WTC11 (cell line): ENCODE measurements at places on chromosomes 1 and 21. TPM values are rescaled to one million over a fixed set of nuclear protein-coding genes. Genes with fewer than 3 reads are reported as not detected.

The CD101 gene
- total RNA-seq = 1.3 to 1.6 TPM (median 1.4 TPM) in 3 replicates

The COL11A1 gene
- 13.1 to 15.4 TPM (median 13.3 TPM) in 3 replicates for total RNA-seq

The OBSCN gene
- total RNA-seq = 38.8 to 47.7 TPM (median 47.5 TPM) in 3 replicates

DNA sequence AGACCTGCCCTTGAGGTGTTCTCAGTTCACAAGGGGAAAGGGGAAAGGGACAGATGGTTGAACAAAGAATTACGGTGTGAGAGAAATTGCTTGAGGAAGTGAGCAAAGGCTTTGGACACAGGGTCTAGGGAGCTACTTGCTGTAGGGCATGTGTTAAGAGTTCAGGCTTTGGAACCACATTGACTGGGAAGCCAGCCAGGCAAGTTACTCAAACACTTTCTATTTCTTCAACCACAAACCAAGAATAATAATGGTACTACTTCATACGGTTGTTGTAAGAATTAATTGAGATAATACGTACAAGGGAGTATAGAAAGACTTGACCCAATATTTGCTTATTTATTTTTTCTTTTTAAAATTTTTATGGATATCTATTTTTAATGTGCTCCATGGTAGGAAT lies 26.6 kb downstream of the AK4 start:
- DNase-seq = no peak

DNA sequence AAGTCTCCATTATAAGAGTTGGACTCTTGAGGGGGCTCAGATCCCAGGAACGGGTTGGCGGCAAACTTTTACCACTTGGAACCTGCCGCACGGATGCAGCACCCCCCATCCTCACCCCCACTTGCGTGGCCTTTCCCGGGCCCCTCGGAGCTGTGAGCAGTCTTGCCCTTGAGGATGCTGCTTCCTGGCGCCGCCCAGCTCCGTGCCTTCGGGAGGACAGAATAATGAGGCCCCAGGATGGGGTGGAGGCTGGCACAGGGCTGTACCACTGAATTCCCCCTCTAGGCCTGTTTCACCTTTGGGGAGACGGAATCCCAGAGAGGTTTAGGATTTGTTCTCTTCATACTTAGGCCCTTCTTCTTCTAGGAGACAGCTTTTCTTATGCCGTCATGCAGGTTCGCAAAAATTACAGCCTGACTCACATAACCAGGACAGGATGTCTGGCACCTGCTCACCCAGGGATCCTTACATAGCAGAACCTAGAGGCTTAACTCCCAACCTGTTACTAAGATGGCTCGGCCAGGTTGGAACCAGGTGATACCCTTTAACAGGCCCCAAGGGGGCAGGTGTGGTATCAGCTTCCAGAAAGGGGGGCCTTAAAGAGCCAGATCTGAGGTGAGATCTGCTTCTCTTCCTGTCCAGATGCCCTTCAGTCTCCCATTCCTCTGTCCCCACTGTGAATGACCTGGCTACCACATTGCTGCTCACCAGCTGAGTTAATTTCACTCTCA lies 1.5 kb downstream of the TRNP1 start:
- DNase-seq = no peak

DNA sequence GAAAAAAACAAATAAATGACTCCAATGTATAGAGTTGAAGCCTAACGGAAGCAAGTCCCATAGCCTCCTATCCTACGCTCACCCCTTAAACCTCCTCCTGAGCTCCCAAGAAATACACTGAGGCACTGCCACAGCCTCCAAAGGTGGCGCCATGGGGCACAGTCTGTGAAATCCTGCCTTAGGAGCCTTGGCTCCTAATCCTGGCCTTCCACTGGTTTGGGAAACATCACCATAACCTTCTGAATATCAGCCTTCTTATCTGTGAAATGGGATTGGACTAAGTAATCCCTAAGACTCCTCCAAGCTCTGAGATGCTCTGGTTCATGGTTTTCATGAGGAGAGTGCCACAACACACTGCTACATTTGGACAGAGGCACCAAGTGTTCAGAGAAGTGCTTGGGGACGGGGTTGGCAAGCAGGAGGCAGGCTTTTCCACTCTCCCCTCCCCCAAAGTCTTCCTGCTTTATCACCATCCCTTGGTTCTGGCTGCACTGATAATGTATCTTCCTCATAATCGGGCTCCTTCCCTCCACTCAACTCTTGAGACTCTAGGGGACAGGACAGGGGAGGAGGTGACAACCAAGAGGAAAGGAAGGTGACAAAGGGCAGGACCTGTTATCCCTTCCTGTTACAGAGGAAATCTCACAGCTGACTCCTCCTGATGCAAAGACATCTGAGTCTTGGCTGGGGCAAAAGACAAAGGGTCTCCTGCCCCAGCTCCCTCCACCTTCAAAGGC lies 2.7 kb downstream of the SLAMF7 start:
- peak; percentile 26 for DNase-seq

GRCh38 chr1:19773485-19773884 lies 26.2 kb downstream of the TMCO4 start:
- DNase-seq = no peak

GRCh38 chr1:231750296-231750695 lies 123.7 kb downstream of the DISC1 start:
- no peak for DNase-seq

DNA sequence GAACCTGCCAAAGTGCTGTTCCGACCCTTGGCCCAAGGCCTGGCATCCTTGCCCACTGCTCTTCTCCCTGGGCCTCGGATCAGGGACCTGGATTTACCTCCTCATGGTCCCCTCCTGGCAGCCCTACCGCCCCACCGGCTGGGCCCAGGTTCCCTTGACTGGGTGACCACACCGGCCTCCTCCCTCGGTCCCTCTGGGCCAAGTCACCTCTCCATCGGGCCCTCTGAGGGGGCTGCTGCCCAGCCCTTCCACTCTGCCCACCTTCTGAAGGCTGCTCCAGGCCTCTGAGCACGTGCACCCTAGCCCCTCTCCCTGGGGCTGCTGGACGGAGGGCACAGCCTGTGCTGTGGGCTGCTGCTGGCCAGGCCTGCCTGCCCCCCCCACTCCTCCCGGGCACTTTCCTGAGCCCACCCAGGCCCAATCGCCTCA lies 9.3 kb upstream of the MMEL1 start:
- DNase-seq = no peak

DNA sequence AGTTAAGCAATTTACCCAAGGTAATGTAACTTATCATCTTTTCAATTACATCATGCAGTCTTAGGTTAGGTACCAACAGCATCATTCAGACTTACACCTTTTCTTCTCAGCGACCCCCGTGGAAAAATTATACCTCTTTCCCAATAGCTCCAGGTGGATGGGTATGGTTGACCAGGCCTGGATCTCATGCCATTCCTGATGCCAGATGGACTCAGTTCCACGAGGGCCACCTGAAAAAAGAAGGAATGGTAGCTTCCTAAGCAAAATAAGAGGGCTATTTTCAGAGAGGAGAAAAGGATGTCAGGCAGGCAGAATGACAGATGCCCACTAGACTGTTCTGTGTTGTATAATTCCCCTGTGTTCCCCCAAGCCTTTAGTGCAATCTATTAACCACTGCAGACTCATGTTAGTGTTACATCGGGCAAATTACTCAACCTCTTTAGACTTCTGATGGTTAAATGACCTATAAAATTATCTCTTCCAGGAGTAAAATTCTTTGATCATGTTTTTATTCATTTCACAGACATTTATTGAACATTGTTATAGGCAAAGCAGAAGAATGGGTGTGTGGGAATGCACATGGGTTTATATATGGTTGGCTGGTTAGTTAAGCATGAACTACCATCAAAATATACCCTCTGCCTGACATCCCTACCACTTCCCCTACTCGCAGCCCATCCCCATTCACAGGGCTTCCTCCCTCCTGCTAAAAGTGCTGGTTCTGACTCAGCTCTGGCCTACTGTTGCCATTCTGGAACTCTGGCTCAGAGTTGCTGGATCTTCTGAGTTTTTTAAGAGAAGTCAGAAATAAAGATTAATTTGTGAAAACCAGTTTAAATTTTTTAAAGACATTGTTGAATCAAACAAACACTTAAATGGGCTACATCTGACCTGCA lies 10.6 kb upstream of the MYSM1 start:
- no peak for DNase-seq

DNA sequence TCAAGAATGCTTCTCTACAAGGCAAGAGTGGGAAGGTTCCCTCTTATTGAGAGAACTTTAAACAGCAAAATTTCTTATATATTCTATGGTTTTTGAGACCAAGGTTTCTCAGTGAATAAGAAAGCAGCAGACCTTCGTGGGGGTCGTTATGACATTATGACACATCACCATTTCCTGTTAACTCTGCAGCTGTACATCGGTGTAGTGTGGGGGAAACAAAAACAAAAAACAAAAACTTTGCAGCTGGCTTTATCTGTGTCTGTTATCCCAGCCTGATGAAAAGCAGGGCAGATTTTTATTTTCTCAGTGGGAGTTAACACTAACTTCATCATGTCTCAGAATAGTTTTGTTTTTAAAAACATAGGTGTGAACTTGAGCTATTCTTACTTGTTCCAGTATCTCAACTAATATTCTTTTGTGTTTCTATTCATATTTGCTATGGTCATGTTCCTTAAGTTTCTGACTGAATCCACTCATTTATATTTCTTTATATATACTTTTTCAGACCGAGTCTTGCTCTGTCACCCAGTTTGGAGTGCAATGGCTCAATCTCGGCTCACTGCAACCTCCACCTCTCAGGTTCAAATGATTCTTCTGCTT lies 2.1 kb downstream of the SDE2 start:
- no peak for DNase-seq
